ENCODE measurements at places on chromosomes 12 and 14.

DNA sequence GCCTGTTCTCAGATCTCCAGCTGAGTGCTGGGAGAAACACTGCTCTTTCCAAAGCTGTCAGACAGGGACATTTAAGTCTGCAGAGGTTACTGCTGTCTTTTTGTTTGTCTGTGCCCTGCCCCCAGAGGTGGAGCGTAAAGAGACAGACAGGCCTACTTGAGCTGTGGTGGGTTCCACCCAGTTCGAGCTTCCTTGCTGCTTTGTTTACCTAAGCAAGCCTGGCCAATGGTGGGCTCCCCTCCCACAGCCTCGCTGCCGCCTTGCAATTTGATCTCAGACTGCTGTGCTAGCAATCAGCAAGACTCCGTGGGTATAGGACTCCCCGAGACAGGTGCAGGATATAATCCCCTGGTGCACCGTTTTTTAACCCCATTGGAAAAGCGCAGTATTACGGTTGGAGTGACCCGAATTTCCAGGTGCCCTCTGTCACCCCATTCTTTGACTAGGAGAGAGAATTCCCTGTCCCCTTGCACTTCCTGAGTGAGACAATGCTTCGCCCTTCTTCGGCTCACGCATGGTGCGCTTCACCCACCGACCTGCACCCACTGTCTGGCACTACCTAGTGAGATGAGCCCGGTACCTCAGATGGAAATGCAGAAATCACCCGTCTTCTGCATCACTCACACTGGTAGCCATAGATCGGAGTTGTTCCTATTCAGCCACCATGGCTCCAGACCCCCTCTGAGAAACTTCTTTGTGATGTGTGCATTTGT, 650.3 kb upstream of the ALG10B start:
- no peak for DNase-seq

GRCh38 chr12:65200007-65200665, 30.8 kb downstream of the LEMD3 start:
- no peak for DNase-seq

- no peak for DNase-seq
These were observed 282.4 kb upstream of the TMEM132C start for GRCh38 chr12:127984386-127985055.

DNA sequence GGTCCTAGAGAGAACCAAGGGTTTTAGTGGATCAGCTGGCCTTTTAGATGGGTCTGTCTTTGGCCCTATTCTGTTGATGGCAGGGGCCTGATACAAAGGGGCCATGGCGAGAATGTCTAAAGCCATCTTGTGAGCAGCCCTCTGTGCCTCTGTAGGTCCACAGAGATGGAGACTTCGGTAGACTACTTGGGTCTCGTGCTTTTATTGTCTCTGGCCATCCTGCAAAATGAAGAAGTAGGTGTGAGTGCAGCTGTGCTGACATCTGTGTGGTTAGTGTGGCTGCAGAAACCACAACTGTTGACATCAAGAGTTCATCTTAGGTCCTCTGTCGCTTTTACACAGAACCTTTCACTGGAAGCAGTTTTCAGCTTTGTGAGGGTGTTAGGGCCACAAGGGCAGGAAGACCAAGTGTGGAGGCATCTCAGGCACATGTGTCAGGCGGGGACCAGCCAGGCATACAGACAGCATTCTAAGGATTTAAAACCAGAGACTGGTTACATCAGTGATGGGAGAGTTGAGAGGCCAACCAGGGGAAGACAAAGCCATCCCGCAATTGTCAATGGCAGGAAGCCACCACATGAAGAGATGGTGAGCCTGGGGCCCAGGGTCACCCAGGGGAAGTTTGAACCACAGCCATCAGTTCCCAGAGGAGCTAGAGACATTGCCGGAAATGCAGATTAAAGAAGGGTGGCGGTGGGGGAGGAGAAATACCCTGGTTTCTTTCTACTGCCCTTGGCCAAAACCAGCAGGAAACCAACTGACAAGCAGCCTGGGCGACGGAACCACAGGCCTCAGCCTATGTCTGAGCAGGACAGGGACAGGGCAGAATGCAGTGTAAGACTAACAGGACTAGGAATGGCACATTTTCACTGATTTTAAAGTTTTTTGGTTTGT, 13.0 kb upstream of the TPCN1 start:
- DNase-seq = no peak

GRCh38 chr12:26938701-26939062, 412 bp downstream of the FGFR1OP2 start:
- DNase-seq = no peak

DNA sequence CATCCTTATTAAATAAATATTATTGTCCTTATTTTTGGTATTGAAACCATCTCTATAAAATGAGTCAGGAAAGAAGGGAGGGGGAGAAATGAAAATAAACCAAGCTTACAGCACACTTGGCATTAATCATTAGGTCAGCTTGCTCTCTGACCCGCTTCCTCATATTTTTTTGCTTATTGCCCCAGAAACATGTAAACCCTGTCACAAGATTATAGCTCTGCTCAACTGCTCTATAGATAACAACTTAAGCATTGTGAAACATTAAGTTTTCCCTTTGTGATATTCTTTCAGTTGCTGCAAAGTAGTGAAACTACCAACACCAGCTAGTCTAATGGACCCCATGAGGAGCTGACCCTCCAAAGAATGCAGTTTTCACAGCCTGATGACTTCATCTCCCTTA, 819.5 kb downstream of the SLC16A7 start:
- no peak for DNase-seq

- no peak for DNase-seq
These were observed 8.2 kb downstream of the HIF1A start for GRCh38 chr14:61703342-61704129.

DNA sequence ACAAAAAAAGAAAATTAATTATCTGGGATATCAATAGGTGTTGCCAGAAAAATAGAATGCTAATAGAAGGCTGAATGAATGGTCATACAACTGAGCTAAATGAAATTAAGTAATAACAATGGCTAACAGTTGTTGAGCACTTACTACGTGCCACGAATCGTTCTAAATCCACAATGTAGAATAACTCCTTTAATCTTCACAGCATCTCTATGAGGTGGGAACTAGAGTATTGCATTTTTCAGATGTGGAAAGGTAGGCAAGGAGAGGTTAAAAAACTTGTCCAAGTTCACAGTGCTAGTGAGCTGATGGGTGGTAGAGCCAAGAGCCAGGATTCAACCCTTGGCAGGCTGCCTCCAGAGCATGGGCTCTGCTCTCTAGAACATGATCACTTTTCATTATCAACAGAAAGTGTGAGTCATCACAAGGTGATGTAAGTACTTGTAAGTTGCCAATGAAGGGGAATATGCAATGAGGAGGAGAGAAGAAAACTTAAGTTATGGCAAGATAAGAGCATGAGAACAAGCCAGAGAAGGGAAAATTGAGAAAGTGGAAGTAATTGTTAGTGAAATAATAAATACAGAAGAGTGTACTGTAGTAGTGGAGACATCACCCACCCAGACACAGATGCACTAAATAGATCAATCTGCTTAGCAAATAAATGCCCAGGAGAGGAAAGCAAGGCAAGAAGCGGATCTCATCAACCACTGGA, 122.1 kb downstream of the PRKD1 start:
- DNase-seq = no peak

DNA sequence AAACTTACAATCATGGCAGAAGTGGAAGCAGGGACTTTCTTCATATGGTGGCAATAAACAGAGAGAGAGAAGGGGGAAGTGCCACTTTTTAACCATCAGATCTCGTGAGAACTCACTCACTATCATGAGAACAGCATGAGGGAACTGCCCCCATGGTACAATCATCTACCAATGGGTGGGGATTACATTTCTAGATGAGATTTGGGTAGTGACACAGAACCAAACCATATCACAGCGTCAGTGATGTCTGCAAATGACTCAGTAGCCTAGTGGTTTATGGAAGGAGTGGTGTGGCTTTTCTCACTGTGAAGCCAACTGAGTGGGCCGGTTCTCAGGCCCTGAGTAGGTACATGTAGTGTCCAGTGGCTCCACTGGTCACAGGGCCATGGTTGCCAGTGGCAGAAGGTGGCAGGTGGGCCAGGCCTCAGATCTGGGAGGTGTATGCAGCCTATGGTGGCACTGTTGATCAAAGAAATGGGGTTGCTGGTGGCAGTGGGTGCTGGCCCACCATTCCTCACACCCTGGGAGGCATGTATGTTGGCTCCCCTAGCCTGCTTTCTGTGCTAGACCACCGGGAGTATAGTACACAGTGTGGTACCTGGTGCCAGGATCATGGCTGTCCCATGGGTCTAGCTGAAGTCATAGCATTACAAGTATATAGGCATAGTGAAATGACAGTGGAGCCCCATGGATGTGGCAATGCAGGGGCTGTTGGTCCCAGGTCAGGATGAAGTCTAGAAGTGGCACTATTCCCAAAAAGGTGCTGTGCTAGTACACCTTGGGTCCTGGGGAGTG, 191.9 kb downstream of the NUBPL start:
- DNase-seq = no peak

DNA sequence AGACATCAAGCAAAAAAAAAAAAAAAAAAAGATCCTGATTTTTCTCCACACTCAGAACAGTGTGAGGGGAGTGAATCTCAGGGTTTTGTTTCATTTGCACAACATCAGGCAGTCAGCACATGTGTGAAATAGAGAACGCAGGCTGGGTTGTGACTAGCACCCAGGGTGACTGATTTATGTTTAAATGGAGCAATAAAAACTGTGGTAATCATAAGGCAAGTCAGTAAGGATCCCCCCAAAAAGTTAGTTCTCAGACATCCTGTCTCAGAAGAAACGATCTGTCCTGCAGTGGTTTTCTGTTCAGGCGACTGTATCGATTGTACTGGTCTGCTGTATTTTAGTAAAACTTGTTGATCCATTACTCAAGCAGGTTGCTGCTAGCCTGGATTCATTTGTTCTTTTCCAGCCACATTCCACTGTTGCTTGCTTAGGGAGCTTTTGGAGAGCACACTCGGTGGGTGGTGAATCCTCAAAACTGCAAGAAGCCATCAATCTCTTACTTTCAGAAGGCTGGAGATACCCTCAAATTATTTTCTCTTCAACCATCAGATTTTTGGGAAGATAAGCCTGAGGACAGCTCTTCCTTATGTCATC, 107.1 kb downstream of the DACT1 start:
- no peak for DNase-seq

DNA sequence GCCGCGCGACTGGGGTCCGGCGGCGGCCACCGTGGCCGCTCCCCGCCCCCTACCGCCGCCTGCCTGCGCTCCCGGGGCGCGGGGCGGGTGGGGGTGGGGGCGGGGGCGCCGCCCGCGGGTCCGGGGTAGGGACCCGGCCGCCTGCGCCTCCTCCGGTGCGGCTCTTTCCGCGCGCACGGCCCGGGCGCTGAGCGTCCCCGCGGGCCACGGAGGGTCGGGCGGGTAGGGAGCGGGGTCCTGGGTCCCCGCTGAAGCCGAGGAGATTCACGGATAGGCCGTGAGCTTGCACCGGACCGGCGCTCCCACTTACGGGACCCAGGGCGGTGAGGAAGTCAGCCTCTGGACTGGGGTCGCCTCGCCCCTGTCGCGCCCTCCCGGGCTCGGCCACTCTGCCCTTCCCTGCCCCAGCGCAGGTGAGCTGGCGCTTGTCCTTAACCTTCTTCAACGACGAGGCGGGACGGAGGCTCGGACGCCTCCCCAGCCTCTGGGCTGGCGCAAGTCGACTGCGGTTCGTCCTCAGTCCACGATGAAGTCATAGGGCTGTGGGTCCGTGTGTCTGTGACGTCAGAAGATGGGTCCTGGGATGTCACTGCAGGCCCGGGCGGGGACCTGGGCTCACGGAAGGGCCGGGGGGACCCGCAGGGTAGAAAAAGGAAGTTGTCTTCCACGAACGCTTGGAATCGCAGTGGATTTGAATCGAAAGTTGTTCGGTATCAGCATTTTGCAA, 514 bp downstream of the FBXO34 start:
- DNase-seq = peak; percentile 84

- DNase-seq = no peak
These were observed 780.2 kb upstream of the TBX3 start for GRCh38 chr12:115464111-115464581.

GRCh38 chr12:118311666-118312065, 61.0 kb downstream of the TAOK3 start:
- DNase-seq = no peak

Data from renal pelvis (tissue), 12 donors.